Neural crest cell (in vitro differentiated cells): ENCODE measurements at places on chromosomes 7 and 10. TPM values are rescaled to one million over a fixed set of nuclear protein-coding genes. Genes with fewer than 3 reads are reported as not detected.

DNA sequence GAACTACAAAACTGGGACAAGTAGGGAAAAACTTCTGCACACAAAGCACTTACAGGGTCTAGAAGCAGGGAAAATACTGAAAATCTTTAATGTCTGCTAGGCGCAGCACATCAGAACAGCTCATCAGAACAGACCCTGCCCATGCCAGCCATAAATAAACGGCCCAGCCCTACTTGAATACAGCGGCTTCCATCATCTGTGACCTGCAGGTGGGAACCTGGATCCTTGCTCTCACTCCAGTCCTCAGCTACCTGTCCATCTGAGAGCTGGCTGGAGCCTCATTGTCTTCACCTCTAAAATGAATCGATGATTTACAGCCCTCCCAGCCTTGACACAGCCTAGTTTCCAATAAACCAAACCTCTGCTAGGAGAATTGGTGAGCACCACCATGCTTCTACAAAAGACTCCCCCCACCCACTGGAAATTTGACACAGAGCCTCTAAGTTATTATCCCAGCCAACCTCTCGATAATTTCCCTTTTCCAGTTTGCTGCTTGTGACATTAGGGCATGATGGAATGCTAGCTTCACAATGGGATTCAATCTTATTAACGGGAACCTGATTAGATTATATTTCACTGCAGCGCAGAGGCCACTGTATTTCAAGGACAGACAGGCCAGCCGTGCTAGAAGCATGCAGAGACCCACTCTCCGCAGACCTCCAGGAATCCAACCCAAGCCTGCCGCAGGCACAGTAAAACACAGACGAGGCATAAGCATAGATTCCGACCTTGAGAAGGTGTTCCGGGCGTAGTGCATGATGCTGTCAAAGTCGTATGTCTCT is 61.6 kb upstream of the OPALIN start:
- peaks cover 25% of the 10 kb centered on the region for H3K4me1 ChIP-seq
- H3K27ac ChIP-seq, result no peak overlapping the region
- H3K27me3 ChIP-seq, result no peaks in the 10 kb centered on the region
- no peaks in the 10 kb centered on the region for H3K36me3 ChIP-seq
- no peak overlapping the region for H3K4me3 ChIP-seq

DNA sequence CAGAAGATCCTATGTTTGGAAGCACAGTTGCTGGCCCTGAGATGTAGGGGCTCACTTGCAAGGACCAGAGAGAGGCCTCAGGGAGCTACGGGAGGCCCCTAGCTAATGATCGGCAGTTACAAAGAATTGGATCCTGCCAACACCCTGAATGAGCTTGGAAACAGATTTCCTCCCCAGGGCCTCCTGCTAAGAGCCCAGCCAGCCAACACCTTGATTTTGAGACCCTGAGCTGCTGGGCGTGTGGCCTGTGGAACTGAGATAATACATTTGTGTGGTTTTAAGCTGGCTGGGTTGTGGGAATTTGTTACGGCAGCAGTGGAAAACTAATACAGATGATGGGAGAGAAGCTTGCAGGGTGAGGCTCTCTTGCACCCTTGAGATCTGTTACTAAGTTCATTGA is 3.9 kb downstream of the DOCK1 start:
- peaks cover 11% of the 10 kb centered on the region for H3K36me3 ChIP-seq
- H3K27me3 ChIP-seq, result peaks cover 2% of the 10 kb centered on the region
- no peak overlapping the region for H3K27ac ChIP-seq
- no peak for DNase-seq
- peaks cover 66% of the 10 kb centered on the region for H3K4me1 ChIP-seq

DNA sequence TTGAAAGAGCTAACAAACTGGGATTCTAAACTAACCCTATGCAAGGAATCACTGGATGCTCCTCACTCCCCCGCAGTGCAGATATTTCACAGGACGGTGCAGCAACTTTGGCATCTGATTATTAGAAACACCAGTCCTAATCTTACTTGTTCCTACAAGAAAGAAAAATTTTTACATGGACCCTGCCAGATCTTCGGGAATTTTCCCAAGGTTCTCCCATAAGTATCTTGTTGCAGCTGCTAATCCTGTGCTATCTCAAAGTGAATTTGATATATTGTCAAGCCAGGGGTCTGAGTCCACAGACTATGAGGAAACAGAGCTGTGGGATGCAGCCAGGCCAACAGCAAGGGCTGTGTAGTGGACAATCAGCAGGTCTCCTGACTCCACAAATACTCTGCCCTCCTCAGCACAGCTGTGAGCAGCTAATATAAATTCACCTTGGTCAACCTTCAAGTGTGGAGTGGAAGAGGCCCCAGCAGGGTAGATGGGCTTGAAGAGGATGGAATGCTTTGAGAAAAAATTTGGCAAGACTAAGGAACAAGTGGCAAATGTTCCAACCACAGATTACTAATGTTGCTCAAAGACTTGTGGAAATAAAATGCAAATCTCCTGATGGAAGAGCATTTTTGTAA is 25.6 kb downstream of the VSTM4 start:
- no peak overlapping the region for H3K4me3 ChIP-seq
- peaks cover 14% of the 10 kb centered on the region for H3K36me3 ChIP-seq
- DNase-seq, result no peak
- H3K27ac ChIP-seq, result no peak overlapping the region
- no peaks in the 10 kb centered on the region for H3K27me3 ChIP-seq

DNA sequence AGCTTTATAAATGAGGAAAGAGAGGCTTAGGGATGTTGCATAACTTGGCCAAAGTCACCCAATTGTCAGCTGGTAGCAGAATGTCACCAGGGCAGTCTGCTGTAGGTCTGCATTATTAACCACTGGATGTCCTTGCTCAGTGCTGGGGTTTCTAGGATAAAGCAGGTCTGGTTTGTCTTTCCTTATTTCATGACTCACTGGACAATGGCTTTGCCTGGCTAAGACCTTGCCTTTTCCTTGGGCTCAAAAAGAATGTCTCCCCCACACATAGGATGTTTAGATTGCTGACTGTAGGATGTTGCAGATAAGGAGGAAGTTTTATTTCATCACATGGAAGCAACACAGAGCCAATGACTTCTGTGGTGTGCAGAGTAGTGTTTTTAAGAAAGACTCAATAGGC is 29.4 kb downstream of the WDFY4 start:
- no peak overlapping the region for H3K4me3 ChIP-seq
- no peaks in the 10 kb centered on the region for H3K36me3 ChIP-seq
- no peaks in the 10 kb centered on the region for H3K4me1 ChIP-seq
- no peaks in the 10 kb centered on the region for H3K27me3 ChIP-seq
- no peak for DNase-seq

Gene CTAGE4
- total RNA-seq, result 0.55 TPM in 1 of 2 replicates, not detected in the other

Gene COL13A1
- total RNA-seq, result 8.1 and 9.5 TPM in 2 replicates
